CD4-positive, alpha-beta T cell treated with Interferon alpha-2 for 1 hour (primary cell): ENCODE measurements at places on chromosomes 3 and 15.

GRCh38 chr15:35507932-35508638, 37.9 kb downstream of the DPH6 start:
- DNase-seq, result no peak

GRCh38 chr3:34258271-34258998, 460.0 kb downstream of the PDCD6IP start:
- no peak for DNase-seq

GRCh38 chr15:64459066-64459781, 1.2 kb upstream of the ZNF609 start:
- no peak for DNase-seq

DNA sequence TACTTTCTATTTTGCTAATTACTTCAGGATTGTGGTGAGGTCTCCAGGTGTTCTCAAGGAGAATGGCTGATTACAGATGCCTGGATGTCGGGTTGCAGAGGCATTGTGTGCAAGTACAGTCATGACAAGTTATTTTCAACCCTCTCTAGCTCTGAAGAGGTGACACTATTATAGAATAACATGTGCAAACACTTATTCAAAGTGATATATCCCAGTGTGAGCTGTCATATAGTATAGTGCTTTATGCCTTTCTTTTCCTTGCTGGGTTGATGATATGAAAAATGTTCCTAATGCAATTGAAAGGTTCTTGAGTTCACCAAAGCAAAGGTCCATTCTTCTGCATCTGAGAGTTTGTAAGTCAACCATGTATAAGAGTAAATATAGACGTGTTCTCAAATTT, 167.2 kb downstream of the SPATA16 start:
- no peak for DNase-seq

DNA sequence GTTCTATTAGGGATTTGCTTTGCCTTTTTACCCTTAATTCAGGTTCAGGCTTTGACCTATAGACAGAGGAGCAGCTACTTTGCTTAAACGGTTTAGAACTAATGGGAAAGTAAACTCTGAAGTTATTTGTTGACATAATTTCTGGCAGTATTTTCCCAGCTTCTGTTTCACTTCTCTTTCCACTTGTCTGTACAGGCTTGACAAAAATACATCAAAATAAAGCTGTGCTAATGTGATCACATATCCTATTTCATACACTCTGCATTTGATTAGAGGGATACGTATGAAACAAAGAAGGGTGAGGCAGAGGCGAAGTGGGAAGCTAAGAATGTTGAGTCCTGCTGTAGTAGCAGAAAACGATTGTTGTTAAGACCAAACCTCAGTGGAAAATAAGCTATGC, 389.1 kb upstream of the RARB start:
- no peak for DNase-seq

DNA sequence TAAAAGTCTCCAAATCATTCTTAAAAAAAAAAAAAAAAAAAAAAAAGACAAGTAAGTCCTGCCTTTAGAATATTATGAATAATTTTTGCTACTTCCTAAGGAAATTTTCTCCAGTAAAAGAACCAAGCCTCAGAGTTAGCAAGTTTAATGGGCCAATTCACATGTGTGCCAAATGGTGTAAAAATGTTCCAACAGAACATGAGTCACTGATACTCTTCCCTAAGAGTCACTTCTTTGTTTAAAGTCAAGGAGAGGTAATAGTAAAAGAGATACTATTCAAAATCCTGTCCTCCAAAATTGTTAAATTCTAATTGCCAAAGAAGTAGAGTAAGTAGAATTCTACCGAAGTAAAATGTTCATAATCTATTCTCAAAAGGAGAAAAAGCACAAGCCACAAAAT, 17.7 kb upstream of the CPA3 start:
- DNase-seq, result no peak

- no peak for DNase-seq
Measured at GRCh38 chr3:147305533-147306250, 100.7 kb downstream of the ZIC4 start.

DNA sequence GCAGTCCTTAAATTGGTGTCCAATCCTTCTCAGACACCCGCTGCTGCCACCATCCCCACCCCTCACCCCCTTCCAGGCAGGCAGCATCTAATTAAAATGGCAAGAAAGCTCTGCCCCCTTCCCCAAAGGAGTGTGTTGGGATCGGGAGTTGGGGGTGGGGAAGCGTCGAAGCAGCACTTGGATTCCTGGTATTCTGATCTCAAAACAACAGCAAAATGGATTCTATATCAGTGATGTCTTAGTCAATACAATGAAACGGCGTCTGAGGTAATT, 1.4 kb downstream of the TNIK start:
- DNase-seq, result no peak

DNA sequence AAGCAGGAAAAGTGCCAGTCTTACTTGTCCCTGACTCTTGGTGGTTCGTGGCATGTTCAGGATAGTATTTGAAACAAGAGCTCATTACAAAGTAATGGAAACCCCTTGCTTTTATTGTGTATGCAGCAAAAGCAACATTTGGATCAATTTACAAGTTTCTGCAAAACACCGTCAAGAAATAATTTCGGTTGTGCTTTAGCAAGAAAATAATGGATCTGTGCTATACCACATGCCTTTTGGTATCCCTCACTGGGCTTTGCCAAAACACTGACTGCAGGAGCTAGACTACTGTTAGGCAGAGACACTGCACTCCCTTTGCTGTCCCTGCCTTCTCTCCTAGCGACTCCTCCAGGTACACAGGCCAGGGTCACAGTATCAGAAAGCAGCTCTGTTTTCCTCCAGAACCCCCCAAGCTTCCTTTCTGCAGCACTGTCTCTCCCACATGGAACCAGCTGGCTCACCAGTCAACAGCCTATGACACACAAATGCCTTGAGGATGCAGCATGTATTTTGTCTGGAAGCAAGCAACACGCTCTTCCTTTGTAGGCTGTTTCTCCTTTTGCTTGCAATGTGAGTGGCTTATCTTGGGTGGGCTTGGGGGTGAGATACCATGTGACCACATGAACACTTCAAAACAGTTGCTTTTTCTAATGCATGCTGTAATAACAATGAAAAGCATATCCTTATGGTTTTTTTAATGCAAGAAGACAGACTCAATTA, 111.4 kb downstream of the PGPEP1L start:
- DNase-seq, result no peak

GRCh38 chr3:190554197-190554596, 40.3 kb downstream of the IL1RAP start:
- no peak for DNase-seq

- DNase-seq, result no peak
Measured at GRCh38 chr15:72207558-72208085, 10.0 kb upstream of the GRAMD2A start.

GRCh38 chr15:65612949-65613744, 2.2 kb upstream of the INTS14 start:
- DNase-seq, result no peak

GRCh38 chr3:101884776-101885175, 35.5 kb downstream of the NFKBIZ start:
- DNase-seq, result no peak

DNA sequence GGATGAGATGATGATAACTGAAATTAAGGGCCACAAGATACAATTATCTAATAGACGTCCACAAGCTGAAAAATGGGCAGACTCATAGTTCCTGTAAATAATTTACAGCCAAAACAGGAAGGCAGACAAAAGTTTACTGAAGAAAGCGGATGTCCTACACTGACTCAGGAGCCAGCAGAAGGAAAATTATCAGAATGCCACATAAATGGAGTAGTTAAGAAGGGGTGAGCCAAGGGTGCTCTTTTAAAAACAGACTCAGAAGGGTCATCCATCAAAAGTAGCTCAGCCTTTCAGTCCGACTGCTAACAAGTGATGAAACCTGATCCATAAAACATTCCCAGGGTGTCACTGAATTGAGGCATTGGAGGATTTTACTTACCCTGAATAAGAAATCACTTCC, 39.8 kb downstream of the TUSC7 start:
- DNase-seq, result no peak

- DNase-seq, result no peak
Measured at GRCh38 chr3:132001999-132002398, 32.8 kb downstream of the CPNE4 start.

DNA sequence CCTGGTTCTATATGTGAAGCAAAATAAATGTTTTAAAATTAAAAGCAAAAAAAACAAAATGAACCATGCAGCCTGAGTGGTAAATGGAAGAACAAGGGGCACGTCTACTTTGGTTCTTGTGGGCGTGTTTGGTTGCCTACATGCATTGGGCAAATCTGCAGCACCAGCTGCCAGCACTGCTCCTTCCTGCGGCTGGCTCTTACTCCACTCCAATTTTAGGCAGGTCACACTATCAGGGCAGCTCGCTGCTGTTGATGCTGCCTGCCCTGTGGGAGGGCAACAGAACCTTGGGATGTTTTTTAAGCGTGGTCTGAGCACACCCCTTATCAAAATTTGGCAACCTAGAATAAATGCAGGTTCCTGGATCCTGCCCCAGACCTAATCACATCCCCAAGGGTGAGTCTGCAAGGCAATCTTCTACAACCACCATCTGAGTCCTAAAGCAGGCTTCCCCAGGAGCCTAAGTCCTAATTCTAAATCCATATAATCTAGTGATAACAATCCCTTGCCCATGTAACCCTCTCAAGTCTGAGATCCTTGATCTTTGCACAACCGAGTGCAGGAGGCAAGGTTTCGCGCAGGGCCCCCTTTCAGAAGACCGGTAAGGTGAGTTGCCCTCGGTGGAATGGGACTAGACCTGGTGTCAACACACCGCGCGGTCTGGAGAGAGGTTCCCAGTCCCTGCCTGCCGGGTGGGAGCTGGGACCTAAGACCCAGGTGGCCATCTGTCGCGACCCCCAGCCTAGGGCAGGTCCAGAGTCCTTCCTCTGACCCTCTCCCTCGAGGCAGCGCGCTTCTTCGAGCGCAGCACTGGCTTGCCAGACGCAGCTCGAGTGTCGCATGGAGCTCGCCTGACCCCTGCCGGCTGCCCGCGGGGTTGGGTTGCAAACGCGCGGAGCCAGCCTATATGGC, 15.9 kb downstream of the IVD start:
- DNase-seq, result peak; percentile 80

- DNase-seq, result no peak
Measured at GRCh38 chr3:148223266-148223665, 474.4 kb upstream of the AGTR1 start.

DNA sequence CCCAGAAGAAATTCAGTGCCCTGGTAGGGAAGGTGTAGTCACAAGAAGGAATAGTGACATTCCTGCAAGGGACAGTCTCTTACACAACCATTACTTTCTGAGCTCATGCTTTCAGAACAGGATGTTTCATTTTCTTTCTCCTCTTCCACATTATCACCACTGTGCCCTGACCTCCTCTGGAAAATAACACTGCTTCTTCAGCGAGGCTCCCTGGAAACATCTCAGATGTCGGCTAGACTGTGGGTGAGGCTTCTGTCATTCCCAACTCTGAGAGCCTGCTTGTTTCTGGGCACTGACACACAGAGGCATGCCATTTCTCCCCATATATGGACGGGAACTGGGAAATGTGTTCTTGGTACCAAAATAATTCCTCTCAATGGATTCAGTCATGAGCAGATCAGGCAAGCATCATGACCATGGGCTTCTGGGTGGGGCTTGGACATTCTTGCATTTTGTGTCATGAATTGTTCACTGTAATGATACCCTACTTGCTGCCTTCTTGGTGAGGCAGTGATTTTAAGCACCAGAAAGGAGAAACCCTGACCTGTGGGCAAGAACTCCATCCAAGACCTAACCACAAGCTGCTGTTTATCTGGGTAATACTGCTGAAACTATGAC, 14.3 kb upstream of the TNFAIP8L3 start:
- DNase-seq, result no peak

DNA sequence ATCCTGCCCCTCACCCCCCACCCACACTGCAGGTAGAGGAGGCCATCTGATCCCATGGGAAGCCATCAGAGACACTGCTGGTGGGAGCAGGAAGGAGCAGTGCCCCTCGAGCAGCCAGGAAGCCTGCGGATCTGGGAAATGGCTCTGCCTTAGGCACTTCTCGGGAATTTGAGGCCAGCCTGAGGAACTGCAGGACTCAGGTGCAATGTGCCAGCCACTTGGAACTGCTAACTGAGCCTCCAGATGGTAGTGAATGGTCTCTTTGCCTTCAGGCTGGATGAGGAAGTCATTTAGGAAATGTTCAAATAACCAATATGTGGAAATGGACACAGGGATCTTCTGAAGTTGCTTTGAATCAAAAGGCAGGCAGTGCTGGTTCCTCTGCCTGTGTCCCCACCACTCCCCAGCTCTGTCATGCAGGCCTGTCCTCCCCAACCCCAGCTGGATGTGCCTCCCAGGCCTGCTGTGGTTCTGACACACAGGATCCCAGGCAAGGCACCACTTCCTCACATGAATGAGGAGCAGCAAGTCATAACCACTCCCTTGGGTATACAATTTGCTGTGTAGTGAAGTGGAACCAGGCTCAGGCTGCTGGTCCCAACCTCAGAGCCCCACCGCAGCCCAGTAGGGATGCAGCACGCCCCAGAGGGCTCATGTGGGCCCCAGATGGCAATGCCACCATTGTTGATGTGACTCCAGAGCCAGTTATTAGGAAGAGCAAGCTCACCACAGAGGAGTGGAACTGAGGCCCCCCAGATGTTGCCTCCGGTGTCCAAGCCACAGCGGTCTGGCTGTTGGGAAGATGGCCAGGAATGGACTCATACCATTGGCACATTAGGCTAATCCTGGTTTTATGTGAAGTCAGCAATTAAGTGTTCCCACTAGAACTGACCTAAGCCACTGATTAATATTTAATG, 46.5 kb upstream of the LIMD1 start:
- peak; percentile 33 for DNase-seq

- DNase-seq, result no peak
Measured at GRCh38 chr3:46412786-46413298, 5.8 kb downstream of the CCRL2 start.

- DNase-seq, result no peak
Measured at GRCh38 chr3:36756269-36756668, 8.1 kb downstream of the DCLK3 start.

DNA sequence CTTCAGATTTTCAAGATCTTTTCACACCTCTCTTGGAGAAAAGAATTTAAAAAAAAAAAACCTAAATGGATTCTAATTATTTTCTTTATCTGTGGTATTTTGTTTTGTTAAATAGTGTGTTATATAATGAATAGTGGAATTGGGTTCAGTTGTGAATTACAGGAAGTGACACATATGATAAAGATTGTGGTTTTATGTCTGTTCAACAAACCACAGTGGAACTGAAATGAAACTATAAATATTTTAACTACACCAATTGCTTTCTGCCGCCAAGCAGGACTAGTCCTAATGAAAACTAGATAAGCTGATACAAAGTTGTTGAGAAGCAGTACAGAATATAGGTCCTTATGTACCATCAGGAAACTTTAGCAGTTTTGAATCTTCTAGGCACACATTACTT, 121.6 kb downstream of the UBE2E2 start:
- peak; percentile 18 for DNase-seq

DNA sequence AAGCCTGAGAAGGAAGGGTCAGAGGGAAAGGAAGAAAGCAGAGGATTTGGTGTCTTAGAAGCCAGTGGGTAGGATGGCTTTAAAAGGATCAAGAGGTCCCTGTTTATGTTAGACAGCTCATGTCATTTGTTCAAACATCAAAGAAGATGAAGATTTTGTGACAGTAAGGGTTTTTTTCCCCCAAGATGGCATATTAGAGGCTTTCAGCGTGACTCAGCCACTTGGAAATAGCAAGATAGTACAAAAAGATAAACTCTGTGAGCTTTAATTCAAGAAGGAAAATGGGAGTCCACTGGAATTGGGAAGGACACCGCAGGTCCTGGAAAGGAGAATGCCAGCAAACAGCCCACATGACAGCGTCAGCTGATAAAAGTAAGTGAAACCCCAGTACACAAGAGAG, 467.1 kb upstream of the THBS1 start:
- no peak for DNase-seq
